ENCODE measurements at places on chromosomes 3 and 15.

DNA sequence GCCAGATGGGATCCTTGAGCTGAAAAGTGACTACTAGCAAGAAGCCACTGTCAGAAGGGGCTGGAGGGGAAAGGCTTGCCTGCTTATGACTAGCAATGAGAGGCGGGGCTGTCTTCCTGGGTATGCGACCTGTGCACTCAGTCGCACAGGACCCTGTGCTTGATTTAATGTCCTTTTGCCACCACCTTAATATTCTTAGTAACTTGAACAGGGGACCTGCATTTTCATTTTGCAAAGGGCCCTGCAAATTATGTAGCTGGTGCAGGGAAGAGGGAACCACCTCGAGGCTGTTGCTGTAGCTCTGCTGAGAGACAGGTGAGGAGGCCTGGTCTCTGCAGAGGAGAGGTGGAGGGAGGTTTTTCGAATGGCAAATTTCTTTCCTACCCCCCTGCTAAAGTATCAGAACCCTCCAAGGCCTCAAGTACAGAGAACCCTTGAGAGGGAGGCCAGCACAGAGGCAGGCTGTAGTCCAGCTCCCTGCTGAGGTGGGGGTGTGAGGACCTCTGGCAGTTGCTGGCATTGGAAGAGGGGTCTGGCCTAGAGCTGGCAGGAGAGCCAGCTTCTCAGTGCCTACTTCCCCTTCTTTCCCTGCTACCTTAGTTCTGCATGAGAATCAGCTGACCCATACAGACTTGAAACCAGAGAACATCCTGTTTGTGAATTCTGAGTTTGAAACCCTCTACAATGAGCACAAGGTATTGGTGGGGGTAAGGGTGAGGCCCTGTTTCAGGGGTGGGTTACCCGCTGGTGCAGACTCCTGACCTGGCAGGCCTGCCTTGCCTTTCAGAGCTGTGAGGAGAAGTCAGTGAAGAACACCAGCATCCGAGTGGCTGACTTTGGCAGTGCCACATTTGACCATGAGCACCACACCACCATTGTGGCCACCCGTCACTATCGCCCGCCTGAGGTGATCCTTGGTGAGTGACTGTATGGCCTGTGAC lies 11.4 kb downstream of the CLK3 start:
- no peak for DNase-seq

GRCh38 chr15:36447373-36447772 lies 132.1 kb upstream of the CDIN1 start:
- DNase-seq = no peak

- no peak for DNase-seq
Observed at GRCh38 chr15:62253294-62253693, 88.2 kb upstream of the C2CD4B start.

DNA sequence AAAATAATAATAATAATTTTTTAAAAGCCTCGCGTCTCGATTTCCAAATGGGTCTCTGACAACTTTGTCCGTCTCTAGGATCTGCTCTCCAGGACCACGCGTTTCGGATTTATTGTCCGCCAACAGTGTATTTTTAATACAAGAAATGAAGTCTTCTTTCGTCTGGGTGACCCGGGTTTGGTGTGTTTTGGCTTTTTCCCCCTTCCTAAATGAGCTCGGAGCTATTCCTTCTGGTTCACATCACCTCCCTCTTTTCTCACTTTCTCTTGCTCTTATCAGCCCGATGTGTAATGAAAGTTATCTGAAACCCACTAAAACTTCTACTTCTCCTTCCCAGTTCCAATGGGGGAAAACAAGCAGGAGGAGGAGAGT lies 516.7 kb downstream of the MECOM start:
- no peak for DNase-seq

DNA sequence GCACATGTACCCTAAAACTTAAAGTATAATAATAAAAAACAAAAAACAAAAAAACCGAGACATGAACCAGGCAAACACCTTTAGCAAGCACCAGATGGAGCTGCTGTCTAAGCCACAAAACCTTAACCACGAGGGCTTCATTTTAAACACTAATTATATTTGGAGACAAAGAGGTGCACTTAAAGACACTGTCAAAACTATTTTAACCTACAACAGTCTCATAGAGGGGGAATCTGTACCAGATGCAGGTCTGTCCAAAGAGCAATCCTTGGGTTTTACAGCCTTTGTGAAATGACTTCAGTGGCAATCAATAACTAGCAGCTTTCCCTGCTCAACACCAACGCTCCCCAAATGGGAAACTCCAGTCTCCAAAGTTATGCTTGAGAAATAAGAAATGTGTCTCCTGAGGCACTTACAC lies 115.7 kb upstream of the TSPAN3 start:
- DNase-seq = no peak

DNA sequence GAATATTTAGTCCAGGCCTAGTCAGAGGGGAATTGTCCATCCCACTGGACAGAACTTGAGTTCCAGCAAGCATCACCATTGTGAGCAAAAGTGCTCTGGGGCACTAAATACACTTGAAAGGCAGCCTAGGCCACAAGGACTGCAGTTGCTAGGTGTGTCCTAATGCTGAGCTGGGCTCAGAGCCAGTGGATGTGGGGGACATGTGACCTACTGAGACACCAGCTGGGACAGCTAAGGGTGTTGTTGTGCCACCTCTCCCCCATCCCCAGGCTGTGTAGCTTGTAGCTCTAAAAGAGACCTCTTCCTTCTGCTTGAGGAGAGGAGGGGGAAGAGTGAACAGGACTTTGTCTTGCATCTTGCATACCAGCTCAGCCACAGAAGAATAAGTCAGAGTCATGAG lies 120.9 kb downstream of the DTWD1 start:
- DNase-seq = peak; percentile 53

DNA sequence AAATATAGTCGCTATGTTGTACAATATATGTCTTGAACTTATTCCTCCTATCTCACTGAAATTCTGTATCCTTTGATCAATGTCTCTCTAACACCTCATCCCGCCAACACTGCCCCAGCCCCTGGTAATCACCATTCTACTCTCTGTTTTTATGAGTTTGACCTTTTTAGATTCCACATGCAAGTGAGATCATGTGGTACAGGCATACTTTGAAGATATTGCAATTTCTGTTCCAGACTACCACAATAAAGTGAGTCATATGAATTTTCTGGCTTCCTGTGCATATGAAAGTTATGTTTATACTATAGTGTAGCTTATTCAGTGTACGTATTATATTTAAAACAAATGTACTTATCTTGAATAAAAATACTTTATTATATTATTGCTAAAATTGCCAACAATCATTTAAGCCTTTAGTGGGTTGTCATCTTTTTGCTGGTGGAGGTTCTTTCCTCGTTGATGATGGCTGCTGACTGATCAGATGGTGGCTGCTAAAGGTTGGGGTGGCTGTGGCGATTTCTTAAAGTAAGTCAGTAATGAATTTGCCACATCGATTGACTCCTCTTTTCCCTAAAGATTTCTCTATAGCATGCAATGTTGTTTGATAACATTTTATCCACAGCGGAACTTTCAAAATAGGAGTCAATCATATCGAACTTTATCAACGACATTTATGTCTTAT lies 257.2 kb downstream of the NFKBIZ start:
- DNase-seq = no peak

DNA sequence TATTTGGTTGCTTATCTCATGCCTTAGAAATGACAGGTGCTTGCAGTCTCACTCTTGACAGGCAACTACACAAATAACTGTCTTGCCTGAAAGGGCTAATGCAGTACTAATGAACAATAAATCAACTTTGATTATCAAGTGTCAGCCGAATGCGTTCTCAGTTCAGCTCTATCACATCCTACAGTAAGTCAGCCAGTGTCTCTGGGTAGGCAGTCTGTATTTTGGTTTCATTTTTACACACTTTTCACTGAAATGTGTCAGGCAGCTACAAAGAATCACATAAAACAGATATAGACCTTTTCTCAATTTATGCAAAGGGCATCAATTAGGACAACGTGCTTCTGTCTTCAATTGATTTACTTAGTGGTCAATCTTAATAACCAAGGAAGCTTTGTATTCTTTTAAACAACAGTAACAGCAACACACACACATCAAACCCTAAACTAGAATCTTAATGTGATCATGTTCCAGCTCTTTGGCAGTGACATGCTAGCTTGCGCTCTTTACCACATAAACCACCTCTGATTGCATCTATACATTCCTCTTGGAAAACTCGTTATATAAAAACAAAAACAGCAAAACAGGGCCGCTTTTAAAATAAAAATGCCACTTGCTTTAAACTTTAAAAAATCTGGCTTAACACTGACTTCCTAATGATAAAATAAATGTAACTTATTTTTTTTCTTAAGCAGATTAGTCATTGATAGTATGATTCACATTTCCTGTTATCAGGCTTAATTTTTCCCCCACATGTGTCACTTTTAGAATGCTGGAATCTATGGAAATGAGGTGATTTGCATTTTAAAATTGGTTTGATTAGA lies 520.4 kb downstream of the FOXP1 start:
- no peak for DNase-seq

DNA sequence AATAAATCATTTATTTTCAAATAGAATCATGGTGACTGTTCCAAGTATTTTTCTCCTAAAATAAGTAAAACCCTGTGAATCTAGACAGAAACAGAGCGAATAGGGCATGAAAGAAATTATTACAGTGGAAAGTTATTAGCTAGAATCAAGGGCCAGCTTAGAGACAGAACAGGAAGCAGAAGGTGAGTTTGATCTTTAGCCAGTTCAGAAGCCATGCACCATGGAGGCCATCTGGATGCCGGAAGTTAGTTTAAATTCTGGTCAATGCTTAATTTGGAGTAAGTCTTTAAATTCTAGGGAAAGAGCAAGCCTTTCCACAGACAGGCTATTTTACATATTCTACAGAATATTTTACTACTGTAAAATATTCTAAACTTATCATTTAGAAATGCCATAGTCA lies 574.8 kb downstream of the CADM2 start:
- DNase-seq = no peak

DNA sequence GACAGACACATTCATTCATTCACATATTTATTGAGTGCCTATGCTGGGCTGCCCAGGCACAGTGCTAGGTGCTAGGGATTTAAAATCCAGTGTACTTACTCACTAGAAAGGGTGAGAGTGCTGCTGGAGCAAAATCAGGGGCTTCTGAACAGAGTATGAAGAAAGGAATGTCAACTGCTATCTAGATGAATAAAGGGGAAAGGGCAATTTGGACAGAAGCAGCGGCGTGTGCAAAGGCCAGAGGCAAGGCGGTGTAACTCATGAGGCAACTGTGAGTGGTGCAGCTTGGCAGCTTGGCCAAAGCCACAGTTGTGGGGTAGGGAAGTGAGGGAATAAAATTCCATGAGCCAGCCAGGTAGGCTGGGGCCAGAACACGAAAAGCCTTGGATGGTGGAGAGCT lies 76.7 kb downstream of the RAD18 start:
- no peak for DNase-seq

GRCh38 chr3:168688267-168688666 lies 592.5 kb upstream of the GOLIM4 start:
- DNase-seq = no peak

DNA sequence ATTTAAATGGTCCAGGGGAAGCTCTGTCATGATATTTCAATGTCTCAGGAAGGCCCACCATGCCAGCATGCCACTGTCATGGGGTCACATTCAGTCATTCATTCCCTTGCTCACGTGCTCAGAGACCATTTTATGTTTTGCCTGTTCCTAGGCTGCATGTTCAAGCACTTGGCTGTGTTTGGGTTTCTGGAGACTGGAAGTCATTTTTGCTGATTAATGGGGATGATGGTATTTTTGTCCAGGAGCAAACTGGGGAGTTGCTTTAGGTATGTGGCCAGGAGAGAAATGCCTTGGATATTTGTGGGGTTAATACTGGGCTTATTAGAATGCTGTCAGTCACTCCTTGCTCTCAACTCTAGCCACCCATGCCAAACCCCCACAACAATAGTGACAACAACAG lies 303.5 kb downstream of the PTPRG start:
- no peak for DNase-seq

- no peak for DNase-seq
Observed at GRCh38 chr3:53067567-53067966, 21.7 kb upstream of the SFMBT1 start.

DNA sequence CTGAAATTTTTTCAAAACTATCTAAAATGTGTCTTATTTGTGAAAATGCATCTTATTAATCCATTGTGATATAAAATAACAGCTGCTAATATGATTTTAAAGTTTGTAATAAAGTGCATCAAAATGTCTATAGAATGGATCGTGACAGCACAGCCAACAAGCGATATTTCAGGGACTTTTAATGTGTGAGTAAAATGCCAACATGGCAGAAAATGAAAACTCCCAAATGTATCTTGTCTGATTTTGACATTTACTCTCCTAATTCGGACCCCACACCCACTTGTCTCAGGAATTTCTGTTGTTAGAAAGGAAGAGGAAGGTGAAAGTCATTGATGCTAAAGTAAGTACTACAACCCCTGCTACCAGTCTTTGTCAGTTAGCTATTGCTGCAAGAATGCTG lies 273.9 kb downstream of the SATB1 start:
- no peak for DNase-seq

- DNase-seq = no peak
Observed at GRCh38 chr15:59372352-59373211, at the start of gene MYO1E. MYO1E (minus strand) TSS chr15:59372871; CDS start chr15:59372500, 371 bp downstream.

DNA sequence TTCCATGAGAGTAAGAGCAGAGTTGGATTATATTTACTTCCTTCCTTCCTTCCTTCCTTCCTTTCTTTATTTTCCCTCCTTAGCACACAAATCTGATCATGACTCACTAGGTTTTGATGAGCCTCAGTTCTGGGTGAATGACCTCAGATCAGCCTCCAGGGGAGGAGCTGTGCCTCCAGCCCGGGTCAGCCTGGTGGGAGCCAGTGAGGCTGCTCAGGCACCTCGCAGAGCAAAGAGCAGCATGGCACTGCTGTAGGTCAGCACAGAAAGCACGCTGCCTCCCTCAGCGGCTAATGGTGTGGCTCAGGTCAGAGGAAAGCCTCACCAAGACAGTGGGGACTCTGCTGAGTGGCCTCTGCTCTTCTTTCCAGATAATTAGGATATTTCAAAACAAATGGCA lies 108.5 kb downstream of the SYNPR start:
- DNase-seq = no peak

GRCh38 chr3:4824926-4825325 lies 154.3 kb upstream of the BHLHE40 start:
- DNase-seq = no peak

- no peak for DNase-seq
Observed at GRCh38 chr3:187695449-187695848, 6.9 kb downstream of the RTP2 start.

- no peak for DNase-seq
Observed at GRCh38 chr3:196951371-196951770, 9.0 kb upstream of the NCBP2 start.

- DNase-seq = no peak
Observed at GRCh38 chr3:16550305-16550675, 36.8 kb upstream of the RFTN1 start.

- no peak for DNase-seq
Observed at GRCh38 chr3:139421460-139421859, 32.0 kb upstream of the COPB2 start.

DNA sequence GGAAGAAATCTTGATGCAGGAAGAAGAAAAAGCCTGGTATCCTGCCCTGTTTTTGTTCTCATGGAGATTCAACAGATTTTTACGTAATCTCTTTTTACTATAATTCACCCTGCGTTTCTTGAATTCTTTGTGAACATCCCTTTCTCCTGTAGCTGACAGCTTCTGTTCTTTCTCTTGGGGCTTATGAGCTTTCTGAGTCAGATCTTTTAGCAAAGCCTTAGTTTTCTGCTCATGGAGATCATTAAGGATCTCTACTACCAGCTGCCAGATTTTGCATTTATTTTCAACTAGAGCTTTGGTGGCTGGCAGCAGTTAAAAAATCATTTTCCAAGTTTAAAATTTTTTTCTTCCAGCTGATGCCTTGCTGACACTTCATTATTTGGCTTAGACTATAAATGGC lies 51.6 kb downstream of the MOBP start:
- DNase-seq = no peak

Measured in SHP77 (cell line).